ENCODE measurements at places on chromosomes 7 and 10.

GRCh38 chr10:76287856-76288255 is 856.4 kb downstream of the LRMDA start:
- DNase-seq: no peak

- DNase-seq: no peak
Observed at GRCh38 chr7:158684329-158684728, 20.3 kb downstream of the NCAPG2 start.

DNA sequence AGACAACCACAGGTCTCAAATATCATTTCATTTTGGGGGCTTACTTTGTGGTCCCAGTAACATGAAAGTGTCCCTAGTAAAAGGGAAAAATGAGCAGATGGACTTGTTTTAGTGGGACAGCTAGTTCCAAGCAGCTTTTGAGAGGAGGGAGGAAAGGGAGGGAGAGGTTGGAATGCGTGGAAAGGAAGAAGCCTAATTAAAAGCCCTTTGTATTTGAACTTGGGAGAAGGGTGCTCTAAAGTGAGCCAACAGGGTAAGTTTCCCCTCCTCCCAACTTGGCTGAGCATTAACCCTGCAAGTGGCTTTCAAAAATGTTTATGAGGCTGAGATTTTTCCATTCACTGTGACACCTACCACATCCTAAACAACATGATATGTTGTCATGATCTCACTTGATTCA is 38.8 kb upstream of the LYZL1 start:
- DNase-seq: no peak

DNA sequence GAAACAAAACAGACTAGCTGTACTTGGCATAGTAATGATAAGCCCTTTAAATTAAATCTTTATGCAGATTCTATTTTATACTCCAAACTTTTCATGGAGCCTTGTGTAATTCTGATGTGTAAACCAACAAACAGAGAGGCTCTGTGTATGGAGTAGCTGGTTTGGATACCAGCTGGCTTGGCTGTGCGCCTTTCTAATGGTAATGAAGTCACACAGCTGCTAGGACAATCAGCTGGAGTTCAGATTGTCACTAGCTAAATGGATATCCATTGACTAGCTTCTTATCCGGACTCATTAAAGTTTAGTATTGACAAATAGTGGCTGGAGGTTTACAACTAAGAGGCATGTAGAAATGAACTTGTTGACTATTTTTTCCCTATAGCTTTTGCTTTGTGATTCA is 398.4 kb downstream of the DGKB start:
- DNase-seq: no peak

DNA sequence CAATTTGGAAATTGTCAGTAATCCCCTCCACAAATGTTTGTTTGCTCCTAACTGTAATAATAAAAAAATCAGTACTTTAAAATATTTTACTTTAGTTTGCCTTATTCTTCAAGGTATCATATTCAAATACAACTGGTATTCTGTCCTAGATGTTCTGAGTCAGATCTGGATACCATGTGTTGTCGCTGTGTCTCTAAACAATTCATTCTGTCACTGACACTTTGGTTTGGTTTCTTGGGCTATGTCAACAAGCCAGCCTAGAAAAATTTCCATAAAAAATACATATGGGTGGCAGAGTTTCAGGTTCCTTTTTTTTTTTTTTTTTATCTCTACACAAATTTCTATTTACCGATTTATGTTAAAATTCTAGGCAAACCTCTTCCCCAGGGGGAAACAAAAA is 33.2 kb upstream of the SEMA3D start:
- no peak for DNase-seq

- DNase-seq: no peak
Observed at GRCh38 chr10:10778959-10779358, 238.7 kb upstream of the CELF2 start.

GRCh38 chr7:5679813-5680473 is 101.5 kb downstream of the RNF216 start:
- DNase-seq: no peak

GRCh38 chr10:110269374-110270318 is 35.1 kb downstream of the SMNDC1 start:
- no peak for DNase-seq

DNA sequence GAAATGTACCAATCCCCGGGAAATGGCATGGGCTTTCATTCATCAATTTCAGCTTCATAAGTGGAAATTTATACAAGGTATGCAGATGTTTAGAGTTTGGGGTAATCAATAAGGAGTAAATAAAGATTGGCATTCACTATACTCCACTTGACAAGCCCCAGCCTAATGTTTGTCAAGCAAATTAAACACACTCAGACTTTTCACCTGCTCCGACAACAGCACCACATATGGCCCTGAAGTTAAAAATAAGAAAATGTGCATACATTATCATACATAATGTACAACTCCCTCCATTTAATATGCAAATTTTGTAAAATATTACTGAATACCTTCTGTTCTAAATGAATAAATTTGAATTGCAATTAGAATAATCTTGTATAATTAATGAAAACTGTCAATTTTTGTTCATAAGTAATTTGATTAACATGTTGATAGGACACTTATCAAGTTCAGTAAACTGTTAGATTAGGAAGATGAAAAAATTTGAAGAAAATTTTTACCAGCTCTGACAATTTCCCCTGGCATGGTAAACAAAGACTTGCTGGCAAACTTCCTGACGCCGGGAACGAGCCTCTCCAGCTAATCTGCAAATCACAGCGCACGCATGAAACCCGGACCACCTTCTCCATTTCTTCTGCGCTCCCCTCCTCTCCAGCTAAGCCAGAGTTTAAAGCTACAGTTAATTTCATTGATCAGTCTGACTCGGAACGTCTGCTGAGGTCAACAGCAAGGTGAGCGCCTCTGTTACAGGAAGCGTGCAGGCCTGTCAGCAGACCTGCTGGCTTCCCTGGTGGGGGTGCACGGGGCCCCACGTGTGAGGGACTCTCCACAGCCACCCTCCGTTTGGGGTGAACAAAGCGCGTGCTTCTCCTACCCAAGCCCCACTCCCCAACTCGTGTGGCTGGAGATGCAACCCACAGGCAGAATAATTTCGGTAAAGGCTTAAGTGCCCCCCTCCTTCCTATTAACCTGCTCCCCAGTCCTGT is 70.7 kb downstream of the EBF3 start:
- DNase-seq: no peak

GRCh38 chr7:90229682-90230081 is 15.3 kb upstream of the CFAP69 start:
- no peak for DNase-seq

DNA sequence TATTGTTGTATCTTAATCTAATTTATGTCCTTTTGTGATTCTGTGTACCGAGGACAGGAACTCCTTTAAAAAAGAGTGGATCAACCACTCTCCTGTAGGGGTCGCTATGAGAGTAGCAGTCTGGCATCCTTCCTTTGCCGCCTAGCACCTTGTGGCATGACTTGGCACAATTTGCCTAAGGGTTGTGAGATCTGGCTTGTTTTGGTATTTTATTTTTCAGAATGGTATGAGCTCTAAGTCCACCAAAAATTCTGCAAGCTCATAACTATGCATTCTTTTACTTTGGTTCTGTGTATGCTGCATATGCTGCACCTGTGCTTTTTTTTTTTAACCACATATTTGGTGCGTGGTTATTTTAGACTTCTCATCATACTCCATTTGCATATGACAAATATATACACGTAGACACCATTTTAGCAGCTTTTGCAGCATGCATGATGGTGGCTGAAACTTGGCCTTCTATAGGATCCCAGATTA is 112.8 kb downstream of the CDK14 start:
- DNase-seq: no peak

DNA sequence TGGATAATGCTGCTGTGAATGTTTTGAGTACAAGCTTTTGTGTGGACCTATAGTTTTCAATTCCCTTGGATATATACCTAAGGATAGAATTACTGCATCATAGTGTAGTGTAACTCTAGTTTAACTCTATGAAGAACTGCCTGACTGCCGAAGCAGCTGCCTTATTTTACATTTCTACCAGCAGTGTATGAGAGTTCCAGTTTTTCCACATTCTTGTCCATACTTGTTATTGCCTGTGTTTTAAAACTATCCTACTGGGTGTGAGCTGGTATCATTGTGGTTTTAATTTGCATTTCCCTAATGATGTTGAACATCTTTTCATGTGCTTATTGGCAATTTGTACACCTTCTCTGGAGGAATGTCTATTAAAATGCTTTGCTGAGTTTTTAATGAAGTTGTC is 15.7 kb downstream of the SEPTIN7 start:
- no peak for DNase-seq

DNA sequence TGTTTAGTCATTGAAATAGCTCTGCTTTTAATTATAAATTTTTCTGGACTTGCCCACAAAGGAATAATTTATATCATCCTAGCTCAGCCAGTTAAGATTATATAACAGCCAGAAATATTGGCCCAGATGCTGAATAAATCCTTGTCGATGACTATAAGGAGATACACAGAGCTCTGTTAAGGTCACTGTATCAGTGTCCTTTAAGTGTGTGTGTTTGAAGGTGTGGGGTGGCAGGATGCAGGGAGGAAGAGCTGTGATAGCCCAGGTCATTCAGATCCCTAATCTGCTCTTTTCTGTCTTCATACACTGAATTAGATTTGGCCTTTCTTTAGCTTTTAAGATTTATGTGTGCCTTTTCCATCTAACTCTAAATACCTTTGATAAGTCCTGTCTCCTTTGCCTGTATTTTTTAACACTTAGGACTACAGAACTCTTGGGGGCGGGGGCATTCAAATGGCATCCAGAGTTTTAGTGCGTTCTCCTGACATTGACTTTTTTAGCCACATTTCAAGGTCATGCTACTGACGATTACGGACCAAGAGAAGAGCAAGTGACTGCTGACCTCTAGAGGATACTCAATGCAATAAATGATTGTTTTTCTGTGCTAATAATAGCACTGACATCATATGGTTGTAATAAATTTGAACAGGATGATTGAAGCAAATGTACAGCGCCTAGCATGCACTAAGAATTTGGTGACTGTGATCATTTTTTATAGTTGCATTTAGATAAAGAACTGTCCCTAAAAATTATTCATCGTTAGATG is 172.3 kb downstream of the CACNB2 start:
- no peak for DNase-seq

DNA sequence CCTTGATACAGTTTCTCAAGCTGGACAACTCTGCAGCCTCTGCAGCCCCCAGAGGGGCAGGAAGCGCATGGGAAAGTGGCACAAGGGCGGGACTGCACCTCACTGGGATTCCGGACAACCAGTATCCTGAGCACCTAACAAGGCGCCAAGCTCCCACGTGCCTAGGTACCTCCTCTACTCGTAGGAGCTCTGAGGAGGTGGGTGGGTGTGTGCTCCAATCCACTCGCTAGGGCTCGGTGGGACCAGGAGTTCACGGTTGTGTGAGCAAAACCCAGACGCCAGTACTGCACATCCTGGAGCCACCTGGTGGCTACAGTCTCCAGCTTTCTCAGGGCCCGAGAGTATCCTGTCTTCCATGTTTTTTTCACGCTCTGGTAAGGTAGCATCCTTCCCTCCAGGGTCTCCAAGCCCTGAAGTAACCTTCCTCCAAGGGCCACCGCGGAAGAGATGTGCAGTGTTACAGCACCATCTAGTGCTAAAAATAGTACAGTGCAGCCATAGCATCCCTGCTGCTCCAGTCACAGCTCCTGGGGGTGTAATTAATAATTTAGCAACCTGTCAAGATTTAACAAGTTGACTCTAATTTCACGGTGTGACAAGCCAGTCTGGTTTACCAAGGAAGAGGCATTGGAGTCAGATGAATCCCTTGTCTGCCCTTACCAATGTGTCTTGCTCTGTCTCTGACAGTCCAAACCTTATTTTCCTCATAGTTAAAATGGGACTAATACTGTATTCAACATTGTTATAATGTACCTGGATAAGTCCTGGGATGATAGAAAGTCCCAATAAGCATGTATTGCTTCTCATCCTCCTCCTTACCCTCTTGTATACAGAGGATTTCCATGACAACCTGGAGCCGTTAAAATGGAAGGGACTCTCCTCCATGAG is 70.4 kb downstream of the HERPUD2 start:
- DNase-seq: no peak

- no peak for DNase-seq
Observed at GRCh38 chr7:76340617-76341131, 18.1 kb downstream of the YWHAG start.

DNA sequence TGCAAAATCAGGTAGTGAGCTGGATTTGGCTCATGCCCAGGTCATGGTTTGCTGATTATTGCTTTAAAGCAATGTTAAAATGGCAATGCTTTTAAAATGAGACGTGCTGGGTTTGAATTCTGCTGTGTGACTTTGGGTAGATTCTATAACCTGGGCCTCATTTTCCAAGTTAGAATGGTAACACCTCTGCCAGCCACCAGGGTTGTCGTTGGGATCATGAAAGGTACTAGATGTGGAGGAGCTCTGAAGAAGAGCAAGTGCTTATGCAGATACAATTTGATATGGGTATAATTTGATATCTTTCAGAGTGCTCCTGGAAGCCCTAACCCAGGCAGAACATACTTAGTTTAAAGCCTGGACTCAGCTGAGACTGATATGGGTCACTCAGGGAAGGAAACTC is 60.0 kb downstream of the EVX1 start:
- no peak for DNase-seq

DNA sequence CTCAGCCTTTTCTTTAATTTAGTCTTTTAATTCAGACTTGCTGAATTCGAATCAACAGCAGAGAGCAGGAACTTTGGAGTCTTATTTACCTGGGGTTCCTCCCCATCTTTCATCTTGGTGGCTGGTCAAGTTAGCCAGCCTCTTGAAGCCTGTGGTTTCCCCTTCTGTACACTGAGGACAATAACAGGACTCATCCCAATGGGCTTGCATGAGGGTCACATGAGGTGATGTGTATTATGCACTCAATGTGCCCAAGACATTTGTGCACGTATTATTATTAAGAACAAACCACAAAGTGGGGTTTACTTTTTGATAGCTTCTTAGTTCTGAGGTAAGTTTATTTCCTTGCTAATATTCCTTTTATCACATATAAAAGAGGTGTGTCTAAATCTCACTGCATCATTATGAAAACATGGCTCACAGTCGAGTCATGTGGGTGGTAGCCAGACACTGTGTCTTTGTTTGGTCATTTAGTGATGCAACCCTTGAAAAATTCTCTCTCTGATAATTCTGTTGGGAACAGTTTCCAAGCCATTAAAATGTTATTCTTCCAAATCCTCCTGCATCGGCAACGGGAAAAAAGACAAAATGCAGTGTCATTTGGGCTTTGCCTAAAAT is 86.5 kb upstream of the GRB10 start:
- DNase-seq: peak; percentile 24

All from GOT3 (cell line).